ENCODE measurements at places on chromosomes 4 and X.

GRCh38 chr4:84966382-84967242 is at the start of gene WDFY3:
Gene WDFY3, minus strand, starts transcription at chr4:84966690. Its CDS starts 106,099 bp downstream, at chr4:84860591.
- peak; percentile 89 for DNase-seq

GRCh38 chr4:38150766-38151165 is 190.6 kb downstream of the PTTG2 start:
- DNase-seq = no peak

- DNase-seq = no peak
These were observed 283.0 kb upstream of the GPC4 start for GRCh38 chrX:133698298-133698697.

DNA sequence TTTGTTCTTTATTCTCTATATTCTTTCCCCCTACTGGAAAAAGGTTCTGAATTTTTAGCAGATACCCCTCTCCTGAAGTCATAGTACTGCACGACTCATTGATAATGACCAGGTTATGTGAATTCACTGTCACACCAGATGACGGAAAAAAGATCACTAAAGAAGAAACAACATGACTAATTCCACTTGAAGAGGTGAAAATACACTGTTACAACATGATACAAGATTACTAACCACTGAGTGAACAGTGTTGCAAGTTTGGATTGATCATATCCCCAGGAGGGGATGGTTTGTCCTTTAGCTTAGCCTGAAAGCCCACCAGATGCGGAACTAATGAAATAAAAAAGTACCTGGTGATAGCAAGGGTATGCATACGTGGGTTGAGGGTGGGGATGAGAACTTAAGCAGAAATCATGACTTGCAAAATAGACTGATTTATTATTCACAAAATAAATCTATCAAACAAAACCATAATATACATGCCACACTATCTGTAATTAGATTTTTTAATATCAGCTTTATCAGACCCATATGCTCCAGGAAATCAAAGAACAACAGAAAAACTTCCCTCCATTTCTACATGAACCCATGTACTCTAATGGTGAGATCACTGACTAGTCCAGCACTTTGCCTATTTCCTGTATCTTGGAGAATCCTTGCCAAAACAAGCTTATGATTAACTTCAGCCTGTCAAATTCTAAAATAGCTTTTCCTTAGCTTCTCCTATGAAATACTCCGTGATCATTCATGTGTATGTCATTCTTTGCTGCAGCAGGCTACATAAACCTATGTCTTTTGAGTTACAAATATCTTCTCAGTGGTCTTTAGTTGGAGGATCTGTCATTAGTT is 257.4 kb upstream of the AGA start:
- DNase-seq = no peak

DNA sequence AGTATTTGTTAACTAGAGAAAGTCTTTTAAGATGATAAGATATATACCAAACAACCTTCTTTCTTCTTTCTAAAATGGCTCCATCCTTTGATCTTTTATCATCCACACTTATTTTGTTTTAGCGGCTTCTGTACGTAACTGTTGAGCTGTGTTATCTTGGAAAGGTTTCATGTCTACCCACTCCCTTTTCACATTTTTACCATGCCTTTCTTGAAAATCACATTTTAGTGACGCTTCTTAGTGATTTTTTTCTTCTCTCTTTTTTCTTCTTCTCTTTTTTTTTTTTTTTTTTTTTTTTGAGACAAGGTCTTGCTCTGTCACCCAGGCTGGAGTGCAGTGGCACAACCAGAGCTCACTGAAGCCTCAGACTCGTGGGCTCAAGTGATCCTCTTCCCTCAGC is 135.1 kb downstream of the CHIC2 start:
- no peak for DNase-seq

GRCh38 chrX:85375333-85375738 is 4.1 kb downstream of the POF1B start:
- DNase-seq = no peak

GRCh38 chr4:175873707-175874106 is 61.6 kb upstream of the GPM6A start:
- DNase-seq = no peak

DNA sequence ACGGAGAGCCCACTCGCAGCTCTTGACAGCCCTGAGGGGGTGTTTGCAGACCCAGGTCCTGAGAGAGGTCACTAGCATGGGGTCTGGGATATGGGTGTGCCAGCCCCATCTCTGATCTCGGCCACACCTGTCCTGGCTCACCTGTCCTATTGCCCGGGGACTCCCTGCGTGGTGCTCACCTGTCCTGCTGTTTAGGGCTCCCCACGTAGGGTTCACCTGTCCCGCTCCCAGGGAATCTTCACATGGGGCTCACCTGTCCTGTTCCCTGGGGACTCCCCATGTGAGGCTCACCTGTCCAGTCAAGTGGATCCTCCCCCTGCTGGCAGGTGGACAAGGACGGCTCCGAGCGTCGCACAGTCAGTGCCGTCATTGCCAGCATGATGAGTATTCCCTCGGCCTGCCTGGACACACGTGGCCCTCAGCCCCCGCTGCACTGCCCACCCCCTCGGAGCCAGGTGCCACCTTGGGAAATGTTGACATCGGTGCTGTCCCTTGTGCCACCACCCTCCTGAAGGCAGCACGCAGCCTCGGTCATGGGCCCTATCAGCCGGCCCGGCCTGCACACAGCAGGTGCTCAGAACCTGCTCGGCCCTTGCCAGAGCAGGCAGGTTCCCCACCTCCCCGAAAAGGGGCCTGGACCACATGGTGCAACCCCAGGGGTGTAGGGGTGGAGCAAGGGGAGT is 6.3 kb downstream of the SLC49A3 start:
- DNase-seq = no peak

- no peak for DNase-seq
These were observed 659.4 kb downstream of the CCSER1 start for GRCh38 chr4:90786602-90787001.

- no peak for DNase-seq
These were observed 10.6 kb downstream of the ASMTL start for GRCh38 chrX:1442016-1442665.

DNA sequence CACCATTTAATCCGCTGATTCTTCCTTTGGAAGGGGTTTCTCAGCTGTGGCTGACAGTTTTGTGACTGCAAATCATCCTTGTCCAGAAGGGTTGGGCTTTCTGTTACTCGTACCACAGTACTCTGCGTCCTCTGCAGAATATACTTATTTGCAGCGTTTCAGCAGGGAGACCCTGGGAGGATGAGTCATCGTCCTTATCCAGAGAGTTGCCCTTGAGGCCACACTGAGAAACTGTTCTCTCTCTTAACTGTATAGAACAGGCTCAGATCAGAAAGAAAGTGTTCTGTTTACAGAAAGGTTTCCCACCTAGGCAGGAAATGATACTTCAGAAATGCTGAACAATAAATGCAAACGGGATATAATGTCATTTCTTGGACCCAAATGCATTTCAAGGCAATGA is 47.8 kb upstream of the DDX53 start:
- DNase-seq = peak; percentile 66

- DNase-seq = no peak
These were observed 1.8 kb downstream of the CAMK2D start for GRCh38 chr4:113759696-113760093.

DNA sequence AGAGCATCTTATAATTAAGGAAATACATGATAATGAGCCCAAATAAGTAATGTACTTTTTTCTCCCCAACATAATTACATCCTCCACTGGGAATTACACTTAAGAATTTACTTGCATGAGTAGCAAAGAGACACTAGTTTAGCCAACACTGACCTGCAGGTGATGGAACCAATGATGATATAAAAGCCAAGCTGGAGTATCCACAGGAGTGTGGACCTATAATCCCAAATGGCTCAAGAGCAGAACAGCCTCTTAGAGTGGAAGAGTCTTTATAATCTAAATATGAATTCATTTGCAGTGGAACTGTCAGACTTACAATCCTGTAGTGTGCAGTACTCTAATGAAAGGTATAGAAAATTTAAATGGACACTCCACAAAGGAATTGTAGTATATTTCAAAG is 22.2 kb downstream of the WDR19 start:
- no peak for DNase-seq

DNA sequence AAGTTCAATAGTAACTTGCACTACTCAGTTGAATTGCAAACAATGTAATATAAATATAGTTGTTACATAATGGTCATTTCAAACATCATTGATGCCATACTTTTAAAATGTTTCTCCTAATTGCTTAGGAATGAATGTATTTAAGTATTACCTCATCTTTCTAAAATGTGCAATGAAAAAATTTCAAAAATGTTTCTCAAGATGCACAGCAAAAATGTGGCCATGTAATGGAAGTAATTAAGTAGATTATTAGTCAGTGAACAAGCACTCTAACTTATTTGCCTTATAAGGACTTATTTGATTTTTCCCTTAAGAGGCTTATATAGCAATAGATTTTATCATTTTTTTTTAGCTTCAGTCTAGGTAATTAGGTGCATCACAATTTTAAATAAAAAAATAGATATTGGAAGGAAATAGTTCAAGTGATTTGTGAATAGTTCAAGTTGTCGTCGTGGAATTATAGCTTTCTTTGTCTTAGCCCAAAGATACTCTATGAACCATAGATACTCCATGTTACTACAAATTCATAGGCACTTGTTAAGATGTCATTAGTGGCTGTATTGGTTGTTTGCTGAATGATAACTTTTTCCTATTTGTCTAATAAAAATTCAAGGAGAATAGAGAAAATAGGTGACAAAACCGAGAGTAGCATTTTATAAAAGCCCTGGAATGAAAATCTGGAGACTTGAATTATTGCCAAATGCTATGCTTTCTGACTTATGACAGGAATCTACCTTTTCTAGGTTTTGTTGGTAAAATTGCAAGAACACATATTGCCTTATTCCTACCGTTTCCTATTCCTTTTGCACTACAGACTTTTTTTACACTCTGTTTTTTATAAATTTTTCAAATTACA is 118.5 kb downstream of the TLL1 start:
- no peak for DNase-seq

GRCh38 chrX:38151441-38151840 is 69.2 kb downstream of the SRPX start:
- DNase-seq = no peak

GRCh38 chr4:8637456-8637984 is 45.0 kb downstream of the CPZ start:
- no peak for DNase-seq

GRCh38 chr4:2482693-2483092 is 13.8 kb downstream of the RNF4 start:
- no peak for DNase-seq

- DNase-seq = no peak
These were observed 20.4 kb upstream of the DCHS2 start for GRCh38 chr4:154511981-154512380.

GRCh38 chrX:135275973-135276372 is 24.1 kb downstream of the ETDA start:
- peak; percentile 43 for DNase-seq

- no peak for DNase-seq
These were observed 763.6 kb upstream of the AGA start for GRCh38 chr4:178205826-178206225.
